GOT3 (cell line): ENCODE measurements at places on chromosomes 5 and 9.

GRCh38 chr5:153080940-153081339, 409.5 kb upstream of the GRIA1 start:
- no peak for DNase-seq

DNA sequence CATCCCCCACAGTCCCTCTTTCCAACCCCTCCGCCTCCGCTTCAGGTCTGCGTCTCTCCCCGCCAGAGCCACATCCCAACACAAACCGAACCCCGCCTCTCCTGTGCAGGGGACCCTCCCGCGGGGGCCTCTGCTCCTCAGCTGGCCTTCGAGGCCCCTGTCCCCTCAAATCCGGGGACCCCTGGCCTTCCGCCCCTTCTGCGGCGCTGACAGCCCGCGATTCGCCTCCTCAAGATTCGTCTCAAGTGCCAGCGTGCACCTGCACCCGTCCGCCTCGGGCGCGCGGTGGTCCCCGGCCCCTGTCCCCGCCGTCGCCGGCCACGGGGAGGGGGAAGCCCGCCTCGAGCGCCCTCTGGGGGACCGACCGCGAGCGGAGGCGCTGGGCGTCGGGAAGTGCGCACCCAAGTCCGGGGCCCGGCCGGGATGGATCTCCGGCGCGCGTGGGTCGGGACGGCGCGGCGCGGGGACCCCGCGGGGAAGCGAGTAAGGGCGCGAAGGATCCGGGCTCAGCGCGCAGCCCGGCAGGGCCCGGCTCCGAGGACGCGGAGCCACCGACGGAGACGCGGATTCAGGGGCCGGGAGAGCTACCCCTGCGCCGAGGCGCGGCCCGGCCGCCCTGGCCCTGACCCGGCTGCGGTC, 623 bp downstream of the FLT4 start:
- DNase-seq = no peak

DNA sequence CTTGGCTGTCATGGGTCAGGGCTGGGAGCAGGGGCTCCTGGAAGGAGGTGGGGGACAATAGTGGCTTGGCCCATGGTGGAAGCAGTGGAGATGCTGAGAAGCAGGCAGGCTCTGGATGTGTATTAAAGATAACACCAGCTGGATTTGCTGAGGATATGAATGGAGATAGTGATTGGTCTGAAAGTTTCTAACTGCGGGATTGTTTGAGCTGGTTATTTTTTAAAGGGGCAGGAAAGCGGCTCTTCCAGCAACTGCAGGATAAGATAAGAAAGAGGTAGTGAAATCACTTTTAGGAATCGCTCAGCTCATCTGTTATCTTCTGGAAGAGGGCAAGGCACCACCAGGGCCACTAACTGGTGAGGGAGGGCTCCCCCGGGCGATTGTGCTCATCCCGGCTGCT, 125.5 kb downstream of the TENT4A start:
- DNase-seq = no peak

DNA sequence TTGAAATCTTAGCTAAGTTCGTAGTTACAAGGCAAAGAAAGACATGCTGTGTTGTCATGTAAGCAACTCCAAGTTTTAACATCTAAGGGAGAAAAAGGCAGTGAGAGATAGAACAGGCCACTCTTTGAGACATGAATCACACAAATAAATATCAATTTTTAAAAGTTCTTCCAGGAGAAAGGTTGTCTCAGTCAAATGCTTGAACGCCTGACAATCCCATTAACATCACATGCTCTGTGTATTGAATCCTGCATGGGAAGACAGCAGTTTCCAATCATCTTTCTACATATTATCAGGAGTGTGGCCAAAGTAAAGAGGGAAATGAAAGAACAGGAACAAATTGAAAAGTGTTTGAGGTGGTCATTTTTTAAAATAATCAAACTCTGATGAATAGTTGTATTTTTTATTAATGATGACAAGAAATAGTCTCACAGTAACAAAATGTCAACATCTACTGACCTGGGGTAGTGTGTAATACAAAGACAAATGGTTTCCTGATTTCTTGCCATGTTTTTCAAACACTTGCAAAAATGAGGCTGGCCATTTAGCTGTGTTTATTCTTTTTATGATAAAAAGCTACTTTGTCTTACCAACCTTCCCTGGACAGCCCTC, 6.4 kb upstream of the C6 start:
- no peak for DNase-seq

DNA sequence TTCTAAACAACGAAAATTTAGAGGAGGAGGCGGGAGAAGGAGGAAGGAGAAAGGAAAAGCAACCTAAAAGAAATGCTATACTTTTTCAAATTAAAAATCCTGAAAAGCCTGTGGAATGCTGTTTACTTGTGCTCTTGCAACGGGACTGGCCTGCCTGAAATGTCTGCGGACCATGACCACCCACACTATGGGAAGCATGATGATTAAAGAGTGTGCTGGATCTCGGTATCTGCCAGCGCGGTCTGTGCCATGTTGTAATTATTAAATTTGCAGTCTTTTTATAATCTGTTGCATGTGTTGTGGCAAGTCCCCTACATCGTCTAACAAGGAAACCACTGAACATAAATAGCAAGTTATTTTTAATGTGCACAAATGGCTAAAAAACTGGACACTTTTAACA, 111.4 kb downstream of the FANCC start:
- no peak for DNase-seq

GRCh38 chr5:67187006-67187715, 9.4 kb downstream of the CD180 start:
- no peak for DNase-seq

GRCh38 chr5:180071531-180072255, at the start of gene RNF130:
Gene RNF130, minus strand, starts transcription at chr5:180071759. Its CDS starts 57 bp downstream, at chr5:180071702.
- peak; percentile 87 for DNase-seq

- DNase-seq = no peak
Observed at GRCh38 chr9:99660191-99660636, 161.5 kb upstream of the NR4A3 start.

DNA sequence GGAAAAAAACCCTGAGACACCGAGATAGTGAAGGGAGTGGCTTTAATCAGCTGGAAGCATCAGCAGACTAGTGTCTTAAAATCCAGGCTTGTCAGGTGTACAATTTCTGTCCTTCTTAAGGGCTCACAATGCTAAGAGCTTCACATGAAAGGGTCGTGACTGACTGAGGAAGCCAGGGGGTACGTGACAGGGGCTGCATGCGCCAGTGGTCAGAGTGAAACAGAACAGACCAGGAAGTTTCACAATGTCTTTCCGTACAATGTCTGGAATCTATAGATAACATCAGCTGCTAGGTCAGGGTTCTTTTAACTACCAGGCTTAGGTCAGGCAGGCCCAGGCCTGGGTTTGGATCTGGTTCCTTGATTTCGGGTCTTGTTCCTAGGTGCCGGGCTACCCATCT, 253.0 kb downstream of the CDH10 start:
- DNase-seq = no peak

DNA sequence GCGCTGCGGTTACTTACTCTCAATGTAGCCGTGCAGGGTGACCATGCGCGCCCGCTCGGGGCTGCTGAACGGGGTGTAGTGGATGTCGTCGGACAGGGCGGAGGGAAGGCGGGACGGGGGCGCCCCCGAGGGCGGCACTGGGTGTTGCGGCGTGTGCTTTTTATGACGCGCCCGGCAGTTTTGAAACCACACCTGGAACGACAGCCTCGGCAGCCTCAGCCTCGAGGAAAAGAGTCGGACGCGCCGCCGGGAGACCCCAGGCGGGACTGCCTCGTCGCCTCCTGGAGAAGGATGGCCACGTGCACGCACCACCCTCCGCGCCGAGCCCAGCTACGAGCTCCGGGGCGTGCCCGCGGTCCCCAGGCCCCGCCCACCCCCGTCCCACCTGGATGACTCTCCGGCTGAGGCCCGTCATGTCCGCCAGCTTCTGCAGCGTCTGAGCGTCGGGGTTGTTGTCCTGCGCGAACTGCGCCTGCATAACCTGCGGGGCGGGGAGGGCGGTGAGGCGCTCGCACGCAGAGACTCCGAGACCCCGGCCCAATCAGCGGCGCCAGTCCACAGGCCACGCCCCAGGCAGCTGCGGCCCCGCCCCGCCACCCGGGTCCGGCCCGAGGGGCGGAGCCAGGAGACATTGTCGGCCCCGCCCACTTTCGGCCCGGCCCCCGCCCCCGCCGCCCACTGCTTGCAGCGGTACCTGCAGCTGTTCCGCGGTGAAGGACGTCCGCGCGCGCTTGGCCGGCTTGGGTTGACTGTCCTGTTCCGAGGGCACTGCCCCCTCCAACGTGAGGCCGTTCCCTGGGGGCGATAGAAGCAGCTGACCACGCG, 15.0 kb downstream of the LHX6 start:
- no peak for DNase-seq

DNA sequence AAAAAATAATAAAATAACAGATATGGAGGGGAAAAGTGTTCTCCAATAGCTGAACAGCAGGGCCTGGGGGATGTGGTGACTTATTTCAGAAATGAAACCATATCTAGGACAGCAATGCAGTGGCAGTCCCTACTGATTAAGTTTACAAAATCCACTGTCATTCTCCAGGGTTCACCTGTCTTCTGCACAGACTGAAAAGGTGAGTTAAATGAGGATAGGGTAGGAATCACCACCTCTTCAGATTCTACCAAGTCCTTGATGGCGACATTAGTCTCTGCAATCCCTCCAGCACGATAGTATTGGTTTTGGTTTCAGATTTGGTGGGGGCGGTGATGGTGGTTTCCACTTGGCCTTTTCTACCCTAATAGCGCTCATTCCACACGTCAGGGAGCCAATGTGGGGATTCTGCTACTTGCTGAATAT, 32.3 kb upstream of the NPM1 start:
- no peak for DNase-seq

DNA sequence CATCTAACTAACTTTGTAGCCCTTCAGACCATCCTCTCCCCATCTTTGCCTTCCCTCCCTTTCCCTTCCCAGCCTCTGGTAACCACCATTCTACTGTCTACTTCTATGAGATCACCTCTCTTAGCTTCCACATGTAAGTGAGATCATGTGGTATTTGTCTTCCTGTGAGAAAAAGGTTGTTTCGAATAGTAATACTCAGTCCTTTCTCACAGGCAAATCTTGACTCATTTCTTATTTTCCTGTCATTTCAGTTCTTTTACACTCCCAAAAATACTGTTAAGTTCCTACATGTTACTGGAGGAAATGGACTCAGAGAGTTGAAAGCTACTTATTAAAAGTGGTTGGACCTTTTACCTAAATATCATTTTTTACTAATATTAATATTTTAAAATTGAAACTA, 82.1 kb downstream of the SLF1 start:
- no peak for DNase-seq

DNA sequence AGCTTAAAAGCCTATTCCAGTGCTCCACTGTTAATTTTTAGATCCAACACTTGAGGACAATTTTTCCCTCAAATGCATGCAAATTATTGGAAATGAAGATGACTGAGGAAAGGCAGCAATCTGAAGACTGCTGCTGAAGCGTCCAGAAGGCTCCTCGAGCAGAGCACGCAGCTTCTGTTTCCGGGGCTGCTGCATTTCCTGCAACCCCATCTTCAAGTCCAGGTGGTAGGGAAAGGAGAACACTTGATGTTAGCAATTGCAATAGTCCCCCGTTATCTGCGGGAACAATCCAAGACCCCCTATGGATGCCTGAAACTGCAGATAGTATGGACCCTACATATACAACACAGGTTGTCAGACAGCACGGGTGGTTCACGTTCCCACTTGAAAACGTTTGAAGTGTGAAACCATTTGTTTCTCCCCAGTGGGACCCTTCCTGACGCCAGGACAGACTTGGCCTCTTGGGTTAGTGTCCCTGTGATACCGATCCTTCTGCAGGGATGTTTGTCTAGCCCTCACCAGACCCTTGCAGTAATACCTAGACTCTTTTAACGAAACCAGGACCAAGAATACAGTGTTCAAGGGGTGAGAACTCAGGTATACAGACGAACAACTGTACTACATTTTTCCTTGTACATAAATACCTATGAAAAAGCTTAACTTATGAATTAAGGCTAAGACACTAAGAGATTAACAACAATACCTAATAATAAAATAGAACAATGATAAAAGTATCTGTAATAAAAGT, 152.3 kb downstream of the HSD17B3 start:
- DNase-seq = no peak

- DNase-seq = no peak
Observed at GRCh38 chr9:105198023-105198422, 46.4 kb upstream of the SLC44A1 start.

GRCh38 chr5:133610489-133611356, 1.6 kb downstream of the FSTL4 start:
- no peak for DNase-seq

GRCh38 chr9:130731355-130731754, 37.8 kb downstream of the EXOSC2 start:
- DNase-seq = no peak

- DNase-seq = no peak
Observed at GRCh38 chr5:125202871-125203438, 456.5 kb upstream of the ZNF608 start.

DNA sequence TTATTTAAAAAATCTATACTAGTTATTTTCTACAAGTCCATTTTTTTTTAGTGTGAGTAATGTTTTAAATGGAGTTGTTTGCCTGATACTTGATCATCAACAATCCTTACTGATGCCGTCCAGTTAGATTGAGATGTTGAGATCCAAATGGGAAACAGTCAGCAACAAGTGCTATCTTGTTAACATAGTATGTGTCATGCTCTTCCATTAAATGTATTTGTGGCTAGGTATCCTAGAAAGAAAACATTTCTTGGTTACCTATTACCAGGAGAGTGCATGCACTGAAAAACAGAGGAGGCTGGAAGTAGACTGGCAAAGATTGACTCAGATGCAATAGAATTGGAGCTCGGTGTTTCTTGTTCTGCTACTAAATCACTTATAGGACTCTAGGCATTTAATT, 123.4 kb upstream of the MAN2A1 start:
- DNase-seq = no peak

DNA sequence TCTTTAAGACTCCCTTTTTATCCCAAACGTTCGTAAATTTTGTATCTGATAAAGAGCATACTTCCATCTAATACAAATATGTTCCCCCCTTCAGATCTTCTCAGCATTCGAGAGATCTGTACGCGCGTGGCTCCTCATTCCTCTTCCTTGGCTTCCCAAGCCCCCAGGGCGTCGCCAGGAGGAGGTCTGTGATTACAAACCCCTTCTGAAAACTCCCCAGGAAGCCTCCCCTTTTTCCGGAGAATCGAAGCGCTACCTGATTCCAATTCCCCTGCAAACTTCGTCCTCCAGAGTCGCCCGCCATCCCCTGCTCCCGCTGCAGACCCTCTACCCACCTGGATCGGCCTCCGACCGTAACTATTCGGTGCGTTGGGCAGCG, 19.9 kb downstream of the CDKN2A start:
- DNase-seq = no peak

GRCh38 chr9:111805830-111806241, 11.1 kb upstream of the SHOC1 start:
- no peak for DNase-seq
